Germinal center (tissue), 1 donor: ENCODE measurements at places on chromosomes 6 and 20.
A peak's percentile ranks its signal among the peaks of the same experiment; 100 is the strongest.

GRCh38 chr6:130326496-130326895 lies 39.3 kb upstream of the TMEM200A start:
- DNase-seq, result no peak

DNA sequence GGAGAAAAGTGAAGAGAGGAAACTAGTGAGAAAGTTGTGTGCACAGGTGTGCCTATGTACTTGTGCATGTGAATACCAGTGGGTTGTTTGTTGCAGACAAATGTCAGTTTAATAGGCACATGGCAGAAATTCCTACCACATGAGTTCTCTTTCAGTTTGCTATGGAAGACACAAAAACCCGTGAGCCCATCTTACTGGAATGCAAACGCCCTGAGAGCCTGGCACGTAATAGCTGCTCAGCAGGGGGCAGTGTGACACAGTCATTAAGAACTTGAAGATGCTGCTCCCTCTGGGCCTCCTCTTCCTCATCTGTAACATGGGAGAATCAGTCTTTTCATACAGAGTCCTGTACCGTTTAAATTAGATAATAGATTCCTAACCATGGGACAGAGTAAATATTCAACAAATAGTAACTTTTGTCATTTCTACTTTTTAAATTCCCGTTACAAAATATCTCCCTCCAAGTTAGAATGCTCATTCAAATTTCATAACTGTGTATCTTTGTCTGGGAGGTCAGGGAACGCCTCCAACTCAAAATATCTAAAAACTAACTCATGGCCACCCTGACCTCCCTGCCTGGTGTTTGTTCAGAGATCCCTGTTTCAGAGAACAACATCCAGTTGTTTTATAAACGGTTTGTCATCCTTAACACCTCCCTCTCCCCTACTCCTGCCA lies 802.9 kb downstream of the MAFB start:
- DNase-seq, result peak; percentile 19

GRCh38 chr6:51812231-51812630 lies 275.2 kb downstream of the PKHD1 start:
- DNase-seq, result no peak

DNA sequence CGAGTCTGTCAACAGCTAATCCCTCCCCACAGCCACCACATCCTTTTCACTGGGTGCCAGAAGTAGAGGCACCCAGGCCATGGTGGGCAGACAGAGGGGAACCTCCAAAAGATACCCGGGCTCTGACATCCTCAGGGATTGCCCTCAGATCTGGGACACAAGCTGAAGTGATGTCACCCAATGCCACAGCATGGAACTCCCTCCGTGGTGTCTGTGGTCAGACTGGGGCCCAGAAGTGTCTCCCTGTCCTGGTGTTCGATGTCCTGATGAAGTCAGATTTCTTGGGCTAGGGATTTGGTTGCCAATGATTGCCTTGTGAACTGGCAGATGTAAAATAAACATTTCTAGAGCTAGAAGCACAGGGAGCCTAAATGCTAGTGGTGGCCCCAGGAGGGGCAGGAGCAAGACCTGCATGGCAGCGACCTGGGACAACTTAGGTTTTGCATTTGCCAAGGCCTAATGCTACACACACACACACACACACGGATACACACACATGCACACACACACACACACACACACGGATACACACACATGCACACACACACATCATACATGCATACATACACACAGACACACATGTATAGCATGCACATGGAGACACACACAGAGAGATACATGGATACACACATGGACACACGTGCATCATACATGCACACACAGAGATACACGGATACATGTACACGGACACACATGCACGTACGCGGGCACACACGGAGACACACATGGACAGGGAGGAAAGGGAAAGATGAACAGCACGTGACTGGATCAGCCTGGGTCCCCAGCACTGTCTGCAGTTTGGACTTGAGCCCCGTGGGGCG lies 221.0 kb downstream of the NFATC2 start:
- DNase-seq, result no peak

- DNase-seq, result peak; percentile 22
Measured at GRCh38 chr20:47317127-47317895, 39.2 kb downstream of the ZMYND8 start.

DNA sequence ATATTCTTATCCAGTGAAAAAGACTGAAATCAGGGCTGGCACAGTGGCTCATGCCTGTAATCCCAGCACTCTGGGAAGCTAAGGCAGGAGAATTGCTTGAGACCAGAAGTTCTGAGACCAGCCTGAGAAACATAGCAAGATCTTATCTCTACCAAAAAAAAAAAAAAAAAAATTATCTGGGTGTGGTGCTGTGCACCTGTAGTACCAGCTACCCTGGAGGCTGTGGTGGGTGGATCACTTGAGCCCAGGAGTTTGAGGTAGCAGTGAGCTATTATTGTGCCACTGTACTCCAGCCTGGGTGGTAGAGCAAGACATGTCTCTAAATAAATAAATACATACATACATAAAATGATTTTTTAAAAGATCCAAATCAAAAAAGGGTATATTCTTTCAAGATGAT lies 6.3 kb downstream of the CALHM6 start:
- no peak for DNase-seq

- no peak for DNase-seq
Measured at GRCh38 chr6:35224720-35225119, 11.0 kb downstream of the SCUBE3 start.

GRCh38 chr6:118325220-118325860 lies 222.8 kb upstream of the PLN start:
- no peak for DNase-seq

DNA sequence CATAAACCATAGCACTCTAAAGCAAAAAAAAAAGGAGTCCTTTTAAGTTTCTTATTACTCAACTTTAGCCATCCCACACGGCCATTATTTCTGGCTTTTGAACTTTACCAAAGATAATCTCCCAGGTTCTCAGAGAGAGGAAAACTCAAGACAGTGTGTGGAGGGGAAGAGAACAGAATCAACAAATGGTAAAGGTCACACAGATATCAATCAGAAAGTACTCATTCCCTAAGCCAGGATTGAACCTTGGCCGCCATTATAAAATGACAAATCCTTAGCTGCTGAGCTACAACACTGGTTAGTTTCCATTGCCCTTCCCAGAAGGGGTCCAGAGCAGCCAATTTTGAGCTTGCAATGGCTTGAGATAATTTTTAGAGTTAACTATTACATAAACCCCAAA lies 10.1 kb upstream of the TRIM38 start:
- no peak for DNase-seq

GRCh38 chr20:19019734-19020364 lies 192.6 kb upstream of the SLC24A3 start:
- DNase-seq, result no peak

- no peak for DNase-seq
Measured at GRCh38 chr6:89682991-89683390, 44.4 kb upstream of the LYRM2 start.

- DNase-seq, result no peak
Measured at GRCh38 chr6:101083533-101084175, 202.5 kb upstream of the ASCC3 start.

DNA sequence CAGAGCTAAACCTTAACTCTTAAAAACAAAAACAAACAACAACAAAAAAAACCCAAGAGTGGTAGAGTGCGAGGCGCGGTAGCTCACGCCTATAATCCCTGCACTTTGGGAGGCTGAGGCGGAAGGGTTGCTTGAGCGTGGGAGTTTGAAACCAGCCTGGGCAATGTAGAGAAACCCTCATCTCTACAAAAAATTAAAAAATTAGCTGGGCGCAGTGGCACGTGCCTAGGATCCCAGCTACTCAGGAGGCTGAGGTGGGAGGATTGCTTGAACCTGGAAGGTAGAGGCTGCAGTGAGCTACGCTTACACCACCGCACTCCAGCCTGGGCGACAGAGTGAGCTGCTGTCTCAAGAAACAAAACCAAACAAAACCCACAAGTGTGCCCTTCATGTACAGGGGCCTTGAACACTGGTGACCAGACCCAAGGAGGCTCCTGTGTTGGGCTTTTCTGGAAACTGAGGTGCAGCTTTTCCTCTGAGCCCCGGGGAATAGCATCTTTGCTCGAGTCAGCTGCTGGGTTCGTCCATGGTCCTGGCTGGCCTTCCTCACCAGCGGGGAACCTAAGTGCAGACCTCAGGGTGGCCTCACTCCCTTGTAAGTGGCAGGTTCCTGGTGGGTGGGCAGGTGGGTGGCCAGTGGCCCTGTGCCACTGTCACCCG lies 39.9 kb downstream of the PYGB start:
- no peak for DNase-seq

GRCh38 chr6:20711518-20711917 lies 177.3 kb downstream of the CDKAL1 start:
- no peak for DNase-seq

DNA sequence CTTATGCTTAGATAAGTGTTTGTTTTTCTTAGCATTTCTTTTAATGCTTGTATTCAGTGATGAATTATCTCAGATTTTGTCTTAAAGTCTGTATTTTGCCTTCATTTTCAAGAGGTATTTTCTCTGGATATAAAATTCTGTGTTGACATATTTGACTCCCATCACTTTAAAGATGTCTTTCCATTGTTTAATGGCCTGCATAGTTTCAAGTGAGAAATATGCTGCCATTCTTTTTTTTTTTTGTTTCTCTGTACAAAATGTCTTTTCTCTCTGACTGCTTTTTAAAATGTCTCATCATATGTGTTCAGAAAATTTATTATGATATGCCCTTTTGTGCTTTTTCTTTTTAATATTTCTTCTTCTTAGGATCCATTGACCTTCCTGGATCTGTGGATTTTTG lies 578.0 kb upstream of the NOX3 start:
- DNase-seq, result no peak

GRCh38 chr20:6582449-6582848 lies 185.0 kb upstream of the BMP2 start:
- DNase-seq, result no peak

DNA sequence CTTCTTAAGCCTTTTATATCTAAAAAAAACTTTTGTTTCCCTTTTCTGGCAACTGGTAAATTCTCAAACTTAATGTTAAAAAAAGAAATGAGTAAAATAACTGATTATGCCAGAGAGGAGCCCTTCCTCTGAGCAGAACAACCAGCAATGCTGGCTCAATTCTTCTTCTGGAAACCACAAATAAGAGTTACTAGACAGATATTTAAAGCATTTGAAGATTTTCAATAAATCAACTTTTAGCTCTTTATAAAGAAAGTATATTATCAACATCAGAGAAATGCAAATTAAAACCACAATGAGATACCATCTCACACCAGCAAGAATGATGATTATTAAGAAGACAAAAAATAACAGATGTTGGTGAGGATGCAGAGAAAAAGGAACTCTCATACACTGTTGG lies 61.1 kb upstream of the TCF21 start:
- no peak for DNase-seq

- DNase-seq, result no peak
Measured at GRCh38 chr6:2876210-2877056, 26.7 kb downstream of the SERPINB9 start.

DNA sequence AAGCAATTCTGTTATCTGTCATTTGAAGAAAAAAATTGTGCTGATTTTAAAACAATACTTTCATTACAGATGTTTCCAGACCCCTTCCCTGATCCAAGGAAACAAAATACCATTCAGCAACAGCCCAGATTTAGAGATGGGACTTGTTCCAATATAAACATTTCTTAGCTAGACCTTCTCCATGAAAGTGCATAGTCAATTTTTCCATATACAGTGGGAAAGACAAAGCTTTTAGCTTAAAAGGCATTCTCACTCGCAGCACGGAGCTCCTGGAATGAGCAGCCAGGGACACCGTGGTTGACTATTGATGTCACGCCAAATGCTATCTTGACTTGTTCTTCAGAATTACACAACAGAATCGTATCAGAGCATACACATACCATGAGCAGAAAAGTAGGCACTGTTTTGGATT lies 21.5 kb downstream of the LAMA4 start:
- no peak for DNase-seq

GRCh38 chr20:33399924-33400323 lies 1.4 kb downstream of the CDK5RAP1 start:
- no peak for DNase-seq

- DNase-seq, result no peak
Measured at GRCh38 chr6:137701942-137702341, 165.1 kb upstream of the TNFAIP3 start.

DNA sequence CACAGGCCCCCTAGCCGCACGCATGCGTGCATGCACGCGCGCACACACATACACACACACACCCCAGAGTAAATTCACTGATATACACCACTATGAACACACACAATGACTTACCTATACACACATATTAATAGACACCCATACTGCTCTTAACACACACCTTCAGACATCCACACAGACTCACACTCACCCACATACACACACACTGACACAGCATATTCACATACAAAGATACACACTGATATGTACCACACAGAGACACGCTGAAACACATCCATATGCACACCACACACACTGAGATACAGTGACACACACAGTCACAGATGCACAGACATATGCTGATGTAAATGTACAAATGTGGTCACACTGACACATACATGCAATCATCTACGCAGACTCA lies 5.6 kb downstream of the SGK2 start:
- DNase-seq, result no peak

DNA sequence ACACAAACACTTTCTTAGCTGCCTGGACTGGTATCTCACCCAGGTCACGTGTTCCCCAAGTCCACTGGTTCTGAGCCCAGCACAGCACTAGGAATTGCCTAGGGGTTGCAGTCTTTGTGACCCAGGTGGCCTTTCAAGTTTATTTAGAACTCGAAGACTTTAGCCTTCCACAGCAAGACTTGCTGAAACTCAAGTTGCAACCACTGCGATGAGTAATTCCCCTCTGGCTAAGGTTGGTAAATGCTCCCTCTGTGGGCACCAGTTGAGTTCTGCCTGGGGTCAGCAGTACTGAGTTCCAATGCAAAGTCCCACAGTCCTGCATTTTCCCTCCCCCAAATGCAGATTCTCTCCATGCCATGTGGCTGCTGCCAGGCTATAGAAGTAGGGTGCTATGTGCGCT lies 77.6 kb upstream of the MOCS1 start:
- no peak for DNase-seq

DNA sequence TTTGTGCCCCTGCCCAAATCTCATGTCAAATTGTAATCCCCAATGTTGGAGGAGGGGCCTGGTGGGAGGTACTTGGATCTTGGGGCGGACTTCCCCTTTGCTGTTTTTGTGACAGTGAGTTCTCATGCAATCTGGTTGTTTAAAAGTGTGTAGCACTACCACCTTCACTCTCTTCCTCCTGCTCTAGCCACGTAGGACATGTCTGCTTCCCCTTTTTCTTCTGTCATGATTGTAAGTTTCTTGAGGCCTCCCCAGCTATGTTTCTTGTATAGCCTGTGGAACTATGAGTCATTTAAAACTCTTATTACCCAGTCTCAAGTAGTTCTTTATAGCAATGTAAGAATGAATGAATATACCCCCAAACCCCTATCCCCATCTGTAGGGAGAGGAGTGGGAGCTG lies 1013.7 kb upstream of the MAP3K7 start:
- no peak for DNase-seq

- no peak for DNase-seq
Measured at GRCh38 chr6:143299253-143300166, 151.0 kb downstream of the ADAT2 start.
